AG20443 (cell line): ENCODE measurements at places on chromosomes 2 and 18.

GRCh38 chr18:4172196-4173100 is 282.7 kb downstream of the DLGAP1 start:
- no peak for DNase-seq

GRCh38 chr18:80023173-80023572 is 11.1 kb upstream of the RBFA start:
- no peak for DNase-seq

DNA sequence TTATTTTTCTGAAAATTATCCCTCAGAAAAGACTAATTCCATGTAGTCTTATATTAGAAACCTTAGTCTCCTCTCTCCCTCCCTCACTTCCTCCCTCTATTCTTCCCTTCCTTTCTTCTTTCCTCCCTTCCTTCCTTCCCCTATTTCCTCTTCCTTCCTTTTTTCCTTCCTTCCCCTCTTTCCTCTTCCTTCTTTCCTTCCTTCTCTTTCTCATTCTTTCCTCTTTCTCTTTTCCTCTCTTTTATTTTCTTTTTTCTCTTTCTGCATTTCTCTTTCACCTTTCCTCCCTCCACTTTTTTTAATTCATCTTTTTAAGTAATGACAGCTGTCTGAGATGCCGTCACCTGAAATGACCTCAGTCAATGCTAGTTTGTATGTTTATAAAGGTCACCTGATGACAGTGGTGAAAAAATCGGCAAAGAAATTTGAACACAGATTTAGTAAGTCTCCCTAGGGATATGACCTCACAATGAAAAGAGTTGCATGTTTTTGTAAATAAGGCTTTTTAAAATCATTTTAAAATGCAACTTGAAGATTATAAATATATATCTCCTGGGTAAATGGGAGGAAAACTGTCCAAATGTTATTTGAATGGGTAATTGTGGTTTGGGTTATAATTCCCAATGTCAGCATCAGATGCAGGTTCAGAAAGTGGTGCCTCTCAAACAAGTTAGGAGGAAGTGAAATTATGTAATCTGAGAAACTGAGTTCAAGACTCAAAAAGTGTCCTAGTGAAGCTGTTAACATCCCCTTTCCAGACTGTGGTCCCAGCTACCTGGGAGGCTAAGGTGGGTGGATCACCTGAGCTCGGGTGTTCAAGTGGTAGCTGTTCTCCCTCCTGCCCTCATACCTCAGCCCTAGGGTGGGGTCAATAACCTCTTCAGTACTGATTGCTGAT is 90.3 kb upstream of the ST3GAL5 start:
- DNase-seq = peak; percentile 40

DNA sequence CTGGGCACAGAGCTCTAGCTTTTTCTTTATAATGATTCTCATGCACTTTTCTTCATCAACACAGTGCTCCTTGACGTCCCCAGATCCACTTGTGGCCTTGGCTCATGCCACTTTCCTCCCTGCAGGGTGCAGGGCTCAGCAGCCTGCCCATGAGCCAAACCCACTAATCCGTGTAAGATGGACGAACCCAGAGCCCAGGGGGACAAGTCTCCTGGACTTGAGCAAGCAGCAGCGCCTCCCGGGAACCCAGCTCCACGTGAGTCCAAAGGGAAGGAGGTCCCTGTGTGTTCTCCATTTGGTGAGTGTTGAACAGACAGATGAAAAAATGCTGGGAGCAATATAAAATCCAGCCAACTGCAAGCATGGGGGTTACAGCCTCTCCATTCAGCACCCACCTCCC is 470.6 kb upstream of the HS6ST1 start:
- no peak for DNase-seq

GRCh38 chr2:8202132-8202531 is 479.7 kb upstream of the ID2 start:
- DNase-seq = no peak

DNA sequence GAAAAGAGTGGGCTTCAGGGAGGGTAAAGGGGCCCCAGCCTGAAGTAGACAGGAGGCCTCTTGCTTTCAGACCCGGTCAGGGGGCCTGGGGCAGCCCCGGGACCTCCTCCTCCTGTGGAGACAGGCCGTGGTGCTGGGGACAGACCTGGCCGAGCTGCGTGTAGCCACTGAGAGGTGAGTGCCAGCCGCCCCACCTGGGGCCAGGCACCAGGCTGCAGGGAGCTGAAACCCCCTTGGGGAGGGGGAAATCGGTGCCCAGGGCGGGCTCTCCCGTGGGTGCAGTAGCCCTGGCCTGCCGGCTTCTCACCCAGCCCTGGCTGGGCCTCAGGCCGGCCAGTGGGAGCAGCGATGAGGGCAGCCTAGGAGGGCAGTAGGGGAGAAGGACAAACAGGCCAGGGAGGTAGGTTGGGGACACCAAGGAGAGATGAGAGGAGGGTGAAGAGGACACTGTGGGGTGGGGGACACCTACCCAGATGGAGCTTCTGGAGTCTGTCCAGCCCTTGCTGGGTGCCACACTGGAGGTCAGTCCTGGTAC is 24.0 kb downstream of the CROCC2 start:
- no peak for DNase-seq

DNA sequence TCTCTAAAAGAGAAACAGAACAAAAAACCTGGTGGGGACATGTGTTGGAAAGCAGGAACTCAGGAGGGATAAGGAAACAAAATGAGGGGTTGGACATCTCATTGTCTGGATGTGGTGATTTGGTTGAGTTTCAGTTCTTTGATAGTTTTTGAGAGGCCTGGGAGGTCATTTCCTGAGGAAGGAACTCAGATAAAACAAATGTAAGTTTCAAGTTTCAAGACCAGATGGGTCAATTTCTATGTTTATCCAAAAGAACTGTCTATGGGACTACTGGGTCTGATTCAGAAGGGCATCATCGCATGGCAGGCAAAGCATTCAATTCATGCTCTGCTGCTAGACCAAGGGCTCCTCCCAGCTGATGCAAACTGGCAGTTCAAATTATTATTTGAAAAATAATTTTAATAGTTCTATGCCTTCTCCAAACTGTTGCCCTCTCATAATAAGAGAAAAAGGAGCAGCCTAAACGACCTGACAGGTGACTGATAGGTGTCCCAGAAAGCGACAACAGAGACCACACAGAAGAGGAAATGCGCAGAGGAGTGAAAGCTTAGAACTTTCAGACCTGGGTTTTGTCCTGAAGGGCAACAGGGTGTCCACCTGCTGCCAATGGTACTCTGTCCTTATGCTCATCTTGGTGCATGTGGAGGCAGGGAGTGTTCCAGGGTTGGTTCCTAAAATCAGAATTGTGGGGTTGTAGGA is 39.3 kb upstream of the SH3RF3 start:
- DNase-seq = no peak

- no peak for DNase-seq
Observed at GRCh38 chr2:200604571-200605255, 18.9 kb downstream of the AOX1 start.

DNA sequence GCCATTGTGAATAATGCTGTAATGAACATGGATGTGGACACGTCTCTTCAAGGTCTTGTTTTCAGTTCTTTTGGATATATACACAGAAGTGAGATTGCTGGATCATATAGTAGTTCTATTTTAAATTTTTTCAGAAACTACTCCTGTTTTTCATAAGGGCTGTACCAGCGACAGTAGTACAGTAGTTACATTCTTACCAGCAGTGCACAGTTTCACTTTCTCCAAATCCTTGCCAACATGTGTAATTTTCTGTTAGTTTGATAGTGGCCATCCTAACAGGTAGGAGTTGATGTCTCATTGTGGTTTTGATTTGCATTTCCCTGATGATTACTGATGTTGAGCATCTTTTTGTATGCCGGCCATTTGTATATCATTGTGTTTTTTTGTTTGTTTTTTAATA is 81.7 kb downstream of the EPC2 start:
- no peak for DNase-seq

DNA sequence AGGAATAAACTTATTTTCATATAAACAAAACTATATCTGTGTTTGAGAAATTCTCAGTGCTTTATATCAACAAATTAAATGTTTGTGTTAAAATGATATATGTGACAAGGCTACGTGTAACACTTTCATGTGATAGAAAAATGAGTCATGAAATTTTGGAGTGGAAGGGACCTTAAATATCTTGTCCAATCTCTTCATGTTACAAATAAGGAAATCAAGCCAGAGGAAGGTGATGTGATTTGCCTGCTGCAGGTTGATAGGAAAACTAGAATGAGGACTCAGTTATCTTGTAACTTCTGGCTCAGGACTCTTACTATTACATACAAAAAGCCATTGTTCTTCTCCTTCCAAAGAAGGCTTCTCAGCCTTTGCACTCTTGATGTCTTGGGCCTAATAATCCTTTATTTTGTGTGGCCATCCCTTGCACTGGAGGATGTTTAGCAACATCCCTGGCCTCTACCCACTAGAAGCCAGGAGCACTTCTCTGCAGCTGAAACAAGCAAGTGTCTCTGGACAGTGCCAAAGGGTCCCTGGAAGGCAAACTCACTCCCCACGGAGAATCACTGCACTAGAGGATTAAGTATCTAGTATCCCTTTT is 43.0 kb upstream of the NARS1 start:
- DNase-seq = no peak

GRCh38 chr2:219946529-219946928 is 319.1 kb downstream of the SLC4A3 start:
- no peak for DNase-seq

DNA sequence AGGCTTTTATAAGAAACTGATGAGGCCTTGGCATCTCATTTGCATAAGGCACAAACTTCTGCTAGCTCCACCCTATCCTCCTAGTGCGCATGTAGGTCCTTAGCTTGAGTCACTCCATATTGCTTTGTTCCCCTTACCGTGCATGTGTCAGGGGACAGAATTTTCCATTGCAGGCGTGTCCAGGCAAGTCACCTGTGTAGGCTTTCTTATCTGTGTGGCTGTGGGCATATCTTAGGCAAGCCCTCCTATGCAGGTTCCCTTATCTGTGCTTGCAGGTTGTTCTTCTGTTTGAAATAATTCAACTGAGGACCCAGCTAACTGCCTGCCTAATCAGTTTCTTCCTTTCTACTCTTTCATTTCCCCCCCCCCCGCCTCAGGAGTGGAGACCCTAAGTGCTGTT is 63.3 kb upstream of the CDCA7 start:
- no peak for DNase-seq

DNA sequence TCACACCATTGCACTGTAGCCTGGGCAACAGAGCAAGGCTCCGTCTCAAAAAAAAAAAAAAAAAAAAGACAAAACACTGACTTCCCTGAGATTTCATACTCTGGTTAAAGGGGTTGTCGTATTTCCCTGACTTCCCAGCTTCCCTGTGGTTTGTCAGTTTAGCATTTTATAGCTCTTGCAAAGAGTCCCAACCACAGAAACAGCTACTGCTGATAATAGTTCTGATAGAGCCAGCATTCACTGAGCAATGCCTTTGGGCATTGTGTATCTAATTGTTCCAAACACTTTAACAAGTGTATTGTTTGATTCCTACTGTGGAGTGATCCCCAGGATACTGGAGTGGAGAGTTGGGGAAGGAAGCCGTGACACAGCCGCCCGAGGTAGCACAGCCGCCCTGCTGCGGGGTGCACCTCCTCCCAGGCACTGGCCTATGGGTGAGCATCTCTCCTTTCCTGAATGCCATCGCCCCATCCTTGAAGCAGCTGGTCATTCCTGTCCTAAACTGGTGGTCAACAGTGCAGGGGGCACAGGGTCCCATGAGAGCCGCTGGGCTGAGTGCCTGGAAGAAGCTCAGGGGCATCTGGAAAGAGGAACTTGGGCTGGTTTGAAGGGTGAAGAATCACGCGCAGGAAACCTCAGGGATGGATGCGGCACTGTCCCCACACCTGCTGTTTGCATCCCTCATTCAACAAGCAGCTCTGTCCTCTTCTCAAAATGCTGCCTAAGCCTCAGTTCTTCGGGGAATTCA is 81.0 kb upstream of the TMEM18 start:
- no peak for DNase-seq

DNA sequence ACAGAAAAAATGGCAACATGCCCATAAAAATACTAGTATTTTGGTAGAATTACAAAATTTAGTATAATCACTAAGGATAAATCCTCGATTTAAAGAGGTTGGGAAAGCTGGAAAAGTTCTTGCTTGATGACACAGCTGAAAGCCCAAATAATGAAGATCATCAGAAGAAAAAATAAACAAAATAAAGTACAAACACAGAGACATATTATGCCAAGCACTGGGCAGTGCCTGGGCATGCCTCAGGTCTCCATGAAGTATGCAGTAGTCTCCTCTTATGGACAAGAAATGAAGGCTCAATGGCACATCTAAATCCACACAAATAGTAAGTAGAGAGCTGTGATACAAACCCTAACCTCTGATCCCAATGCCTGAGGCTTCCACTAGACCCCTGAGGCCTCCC is 57.7 kb downstream of the RNU4ATAC start:
- no peak for DNase-seq

DNA sequence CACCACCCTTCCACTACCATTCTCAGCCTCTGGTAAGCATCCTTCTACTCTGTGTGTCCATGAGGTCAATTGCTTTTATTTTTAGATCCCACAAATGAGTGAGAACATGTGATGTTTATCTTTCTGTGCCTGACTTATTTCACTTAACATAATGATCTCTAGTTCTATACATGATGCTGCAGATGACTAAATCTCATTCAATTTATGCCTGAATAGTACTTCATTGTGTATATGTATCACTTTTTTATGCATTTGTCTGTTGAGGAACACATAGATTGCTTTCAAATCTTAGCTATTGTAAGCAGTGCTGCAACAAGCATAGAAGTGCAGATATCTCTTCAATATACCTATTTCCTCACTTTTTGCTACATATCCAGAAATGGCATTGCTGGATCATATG is 733.3 kb downstream of the SUCLG1 start:
- DNase-seq = no peak

DNA sequence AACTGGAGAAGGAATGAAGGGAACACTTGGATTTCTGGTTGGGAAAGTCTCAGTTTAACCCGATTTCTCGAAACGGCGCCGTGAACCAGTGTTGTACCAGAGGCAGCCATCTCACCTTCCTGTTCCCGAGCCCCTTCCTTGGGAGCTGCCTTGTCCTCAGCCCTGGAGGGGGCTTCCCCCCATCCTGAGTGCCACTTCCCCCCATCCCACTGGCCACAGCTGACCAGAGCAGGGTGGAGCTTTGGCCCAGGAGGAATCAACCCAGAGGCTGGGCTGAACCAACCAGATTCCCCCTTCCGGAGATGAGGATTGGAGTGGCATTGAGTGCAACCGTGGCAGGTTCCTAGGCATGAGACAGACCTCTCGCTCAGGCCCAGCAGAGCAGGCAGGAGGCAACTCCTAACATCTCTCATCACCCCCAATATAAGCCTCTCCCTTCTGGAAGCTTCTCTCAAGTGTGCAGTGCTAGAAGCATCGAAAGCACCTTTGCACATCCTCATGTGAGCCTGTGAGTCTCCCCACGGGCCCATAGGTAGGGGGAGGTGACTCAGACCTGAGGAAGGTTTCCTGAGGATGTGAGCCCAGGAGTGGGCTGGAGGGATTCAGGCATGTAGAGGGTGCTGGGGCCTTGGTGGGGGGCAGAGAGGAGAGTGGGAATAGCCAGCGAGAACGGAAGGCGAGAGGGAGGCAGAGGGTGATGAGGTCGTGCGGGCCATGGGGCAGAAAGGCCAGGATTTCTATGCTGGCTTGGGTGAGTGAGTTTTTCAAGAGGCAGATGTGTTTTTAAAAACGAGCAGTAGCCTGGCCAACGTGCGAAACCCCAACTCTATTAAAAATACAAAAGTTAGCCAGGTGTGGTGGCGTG is 11.9 kb downstream of the NGEF start:
- DNase-seq = no peak
